ENCODE measurements at places on chromosomes 16 and 17. TPM values are rescaled to one million over a fixed set of nuclear protein-coding genes. Genes with fewer than 3 reads are reported as not detected.
A peak's percentile ranks its signal among the peaks of the same experiment; 100 is the strongest.

DNA sequence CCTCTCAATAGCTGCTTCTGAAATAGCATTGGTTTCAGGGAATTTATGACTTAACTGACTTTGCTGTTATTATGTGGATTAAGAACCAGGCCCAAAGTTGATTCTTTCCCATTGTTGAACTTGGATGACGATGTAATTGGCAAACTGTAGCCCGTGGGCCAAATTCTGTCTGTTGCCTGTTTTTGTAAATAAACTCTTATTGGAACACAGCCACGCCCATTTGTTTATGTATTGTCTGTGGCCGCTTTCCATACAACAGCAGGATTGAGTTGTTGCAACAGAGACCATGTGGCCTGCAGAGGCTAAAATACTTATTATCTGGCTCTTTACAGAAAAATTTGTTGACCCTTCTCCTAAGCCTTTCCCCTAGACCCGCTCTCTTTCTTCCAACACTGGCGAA is 31.6 kb downstream of the NTN1 start:
- no peak overlapping the region for H3K27ac ChIP-seq
- peaks cover 12% of the 10 kb centered on the region for H3K27me3 ChIP-seq
- H3K36me3 ChIP-seq = no peaks in the 10 kb centered on the region
- no peak overlapping the region for H3K4me3 ChIP-seq
- no peaks in the 10 kb centered on the region for H3K4me1 ChIP-seq

DNA sequence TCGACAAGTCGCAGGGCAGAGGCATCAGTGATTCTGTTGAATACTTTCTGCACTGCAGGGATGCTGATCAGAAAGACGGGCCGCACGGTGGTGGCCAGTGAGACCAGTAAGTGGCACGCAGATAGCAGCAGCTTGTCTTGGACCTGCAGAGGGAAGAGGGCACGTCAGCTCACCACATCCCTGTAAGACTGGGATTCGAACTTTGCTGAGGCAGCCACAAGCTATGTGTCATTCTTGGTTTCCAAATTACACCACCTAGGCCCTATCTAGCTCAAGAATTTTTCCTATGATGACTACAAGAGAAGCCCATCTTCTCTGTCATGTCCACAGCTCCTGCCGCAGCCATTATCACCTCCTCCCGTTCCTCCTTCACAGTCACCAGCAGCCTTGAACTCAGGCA is 49.4 kb upstream of the GSG1L start:
- DNase-seq = peak; percentile 67
- peaks cover 53% of the 10 kb centered on the region for H3K36me3 ChIP-seq
- peak overlapping the region; percentile 59 for H3K27ac ChIP-seq
- H3K27me3 ChIP-seq = no peaks in the 10 kb centered on the region

Gene TBC1D3B
- total RNA-seq = 5.6 TPM

Gene SLFN13
- total RNA-seq = 46.0 TPM

Gene SRP68
- 142 TPM for total RNA-seq
